Left kidney (tissue), 8 donors: ENCODE measurements at places on chromosomes 13 and 19. TPM values are rescaled to one million over a fixed set of nuclear protein-coding genes. Genes with fewer than 3 reads are reported as not detected.
A peak's percentile ranks its signal among the peaks of the same experiment; 100 is the strongest.

DNA sequence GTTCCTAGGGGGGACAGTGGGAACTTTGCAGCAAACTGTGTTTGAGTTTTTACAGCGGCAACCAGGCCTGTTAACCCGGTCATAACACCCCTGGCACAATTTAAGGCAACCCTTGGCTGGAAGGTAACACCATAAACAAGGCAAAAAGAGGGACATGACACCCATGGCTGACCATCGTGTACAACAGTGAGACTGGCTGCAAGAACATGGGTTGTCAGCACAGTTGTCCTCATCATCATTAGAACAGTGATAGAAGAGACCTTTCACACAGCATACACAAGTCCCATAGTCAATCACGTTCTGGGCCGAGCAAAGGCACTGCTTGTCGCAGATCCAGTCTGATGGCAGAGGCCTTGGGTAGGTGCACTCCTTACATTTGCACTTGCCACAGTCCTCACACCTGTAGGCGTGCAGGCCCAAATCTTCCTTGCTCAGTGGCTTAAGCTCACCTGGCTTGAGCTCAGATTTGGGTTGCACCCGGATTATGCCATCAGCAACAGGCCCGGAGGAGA is 4.1 kb downstream of the SPRY2 start:
- peak; percentile 11 for DNase-seq

- DNase-seq, result no peak
Observed at GRCh38 chr19:22945560-22945959, 57.4 kb downstream of the ZNF728 start.

DNA sequence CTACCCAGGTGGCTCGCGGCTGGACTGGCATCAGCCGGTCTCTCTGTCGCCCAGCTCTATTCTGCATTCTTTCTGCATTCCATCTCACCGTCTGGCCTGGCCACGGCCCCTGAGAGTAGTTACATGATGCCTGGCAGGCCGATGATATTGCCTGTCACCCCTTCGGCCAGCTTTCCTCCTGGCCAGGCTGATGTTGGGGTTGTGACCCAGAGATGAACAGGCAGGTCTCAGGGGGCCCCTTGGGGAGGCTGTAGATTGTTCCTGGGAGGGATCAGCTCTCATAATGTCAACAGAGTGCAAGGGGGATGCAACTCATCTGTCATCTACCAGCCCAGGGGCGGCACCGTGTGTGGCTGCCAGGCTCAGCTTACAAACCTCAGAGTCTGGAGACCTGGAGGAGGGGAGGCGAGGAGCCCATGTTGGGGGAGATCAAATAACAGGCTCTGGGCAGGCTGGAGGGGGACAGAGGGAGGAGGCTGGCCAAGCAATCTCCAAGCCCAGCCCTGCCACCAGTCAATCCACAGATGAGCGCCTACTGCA is 13.6 kb upstream of the FBXO17 start:
- peak; percentile 84 for DNase-seq

- no peak for DNase-seq
Observed at GRCh38 chr19:644789-645188, 5.1 kb downstream of the FGF22 start.

DNA sequence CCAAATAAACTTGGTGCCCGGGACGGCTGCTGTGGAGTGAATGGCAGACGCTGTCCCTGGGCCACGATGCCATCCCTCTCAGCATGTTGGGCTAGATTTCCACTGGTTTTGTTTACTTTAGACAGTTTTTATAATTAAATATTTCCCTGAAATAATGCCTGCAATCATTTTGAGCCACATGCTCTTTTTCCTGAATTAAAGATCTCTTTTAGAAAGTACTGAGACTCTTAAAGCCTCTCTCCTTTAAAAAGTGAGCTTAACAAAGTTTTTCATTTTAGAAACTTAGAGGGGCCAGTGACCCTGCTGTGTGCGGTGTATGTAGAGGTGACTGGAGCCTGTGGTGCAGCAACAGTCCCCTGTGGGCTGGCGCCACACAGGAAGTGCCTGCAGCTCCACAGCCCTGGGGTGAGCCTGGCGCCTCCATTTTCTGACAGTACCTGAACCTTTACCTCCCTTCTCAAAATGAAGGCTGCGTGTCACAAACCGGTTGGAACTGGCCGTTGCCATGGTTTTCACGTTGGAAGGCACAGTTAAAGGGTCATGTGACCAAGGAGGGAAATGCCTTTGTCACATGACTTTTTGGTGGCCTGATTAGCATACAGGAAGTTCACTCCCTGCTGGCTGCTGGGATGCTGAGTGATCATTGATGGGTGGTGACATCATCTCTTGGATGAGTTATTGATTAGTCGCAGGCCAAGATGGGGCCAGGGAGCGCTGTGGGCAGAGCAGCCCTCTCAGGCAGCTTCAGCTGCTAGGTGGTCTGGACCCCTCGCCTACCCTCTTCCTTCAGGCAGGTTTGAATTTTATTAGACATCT is 26.3 kb downstream of the TSSK6 start:
- DNase-seq, result peak; percentile 95

- peak; percentile 46 for DNase-seq
Observed at GRCh38 chr13:50629497-50629896, 214.0 kb downstream of the DLEU7 start.

DNA sequence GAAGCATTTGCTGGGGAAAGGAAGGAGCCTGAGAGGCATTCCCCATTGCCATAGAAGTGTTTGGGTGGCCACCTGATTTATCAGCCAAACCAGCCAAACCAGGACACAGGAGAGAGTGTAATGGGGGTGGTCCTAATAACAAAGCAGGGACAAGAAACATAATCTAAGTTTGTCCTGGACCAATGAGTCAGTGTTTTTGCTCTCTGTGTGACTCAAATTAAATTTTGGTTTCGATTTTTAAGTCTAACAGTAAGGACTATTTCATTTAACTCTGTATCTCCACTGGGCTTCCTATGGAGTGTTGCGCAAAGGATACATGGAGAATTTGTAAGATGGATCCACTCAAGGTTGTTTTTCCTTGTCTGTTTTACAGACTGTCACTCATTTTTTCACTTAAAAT is 19.5 kb upstream of the TRPC4 start:
- no peak for DNase-seq

GRCh38 chr13:30339738-30340330 is 32.5 kb upstream of the KATNAL1 start:
- DNase-seq, result no peak

DNA sequence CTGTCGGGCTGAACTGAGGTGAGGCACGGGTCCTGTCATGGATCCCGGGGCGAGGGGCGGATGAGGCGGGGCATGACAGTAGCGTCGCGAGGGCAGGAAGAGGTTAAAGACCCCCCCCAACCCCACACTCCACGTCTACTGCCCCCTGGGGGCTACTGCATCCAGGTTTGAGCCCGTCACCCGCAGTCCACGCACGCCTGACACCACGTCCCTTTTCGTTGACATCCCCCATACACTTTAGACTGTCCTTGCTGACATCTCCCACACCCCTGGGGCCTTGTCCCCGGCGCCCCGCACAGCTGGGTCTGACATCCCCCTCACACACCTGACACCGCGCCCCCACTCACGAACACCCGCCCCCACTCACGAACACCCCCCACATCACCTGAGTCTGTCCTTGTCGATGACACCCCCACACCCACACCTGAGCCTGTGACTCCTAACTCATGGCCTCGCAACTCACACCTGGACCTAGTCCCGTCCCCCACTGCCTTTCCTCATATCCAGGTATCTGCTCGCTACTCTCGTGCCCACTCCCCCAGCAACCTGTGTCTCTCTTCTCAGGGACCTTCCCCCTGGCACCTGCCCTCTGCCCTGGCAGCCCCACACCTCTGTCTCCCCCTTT is 416 bp downstream of the SLC25A42 start:
- peak; percentile 36 for DNase-seq

DNA sequence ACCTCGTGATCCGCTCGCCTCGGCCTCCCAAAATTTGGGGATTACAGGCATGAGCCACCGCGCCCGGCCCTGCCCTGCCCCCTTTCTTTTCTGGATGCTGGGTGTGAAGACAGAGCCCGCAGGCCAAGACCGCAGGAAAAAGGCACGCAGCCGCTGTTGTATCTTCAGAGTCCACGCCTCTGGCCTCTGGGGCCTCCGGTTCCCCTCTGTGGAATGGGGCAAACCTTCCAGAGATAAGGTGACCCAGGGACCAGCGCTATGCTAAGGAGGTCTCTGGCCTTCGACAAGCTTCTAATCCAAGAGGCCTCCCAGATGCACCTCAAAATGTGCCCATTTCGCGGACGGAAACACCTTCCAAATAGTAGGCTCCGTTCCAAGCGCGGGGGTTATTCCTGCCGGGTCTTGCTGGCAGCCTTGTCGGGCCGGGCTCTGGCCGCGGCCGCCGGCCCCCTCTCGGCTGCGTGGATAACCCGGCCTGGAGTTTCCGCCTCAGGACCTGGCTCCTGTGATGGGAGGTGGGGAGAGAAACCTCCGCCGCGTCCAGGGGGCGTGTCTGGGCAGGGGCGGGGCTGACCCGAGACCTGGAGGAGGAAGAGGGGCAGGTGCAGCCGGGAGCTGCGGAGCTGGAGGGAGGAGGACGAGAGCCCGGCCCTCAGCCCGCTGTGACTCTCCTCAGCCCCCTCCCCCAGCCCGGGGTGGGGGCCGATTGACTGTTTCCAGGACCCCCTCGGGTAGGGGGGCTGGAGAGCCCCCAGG is 13.1 kb downstream of the TJP3 start:
- peak; percentile 85 for DNase-seq

DNA sequence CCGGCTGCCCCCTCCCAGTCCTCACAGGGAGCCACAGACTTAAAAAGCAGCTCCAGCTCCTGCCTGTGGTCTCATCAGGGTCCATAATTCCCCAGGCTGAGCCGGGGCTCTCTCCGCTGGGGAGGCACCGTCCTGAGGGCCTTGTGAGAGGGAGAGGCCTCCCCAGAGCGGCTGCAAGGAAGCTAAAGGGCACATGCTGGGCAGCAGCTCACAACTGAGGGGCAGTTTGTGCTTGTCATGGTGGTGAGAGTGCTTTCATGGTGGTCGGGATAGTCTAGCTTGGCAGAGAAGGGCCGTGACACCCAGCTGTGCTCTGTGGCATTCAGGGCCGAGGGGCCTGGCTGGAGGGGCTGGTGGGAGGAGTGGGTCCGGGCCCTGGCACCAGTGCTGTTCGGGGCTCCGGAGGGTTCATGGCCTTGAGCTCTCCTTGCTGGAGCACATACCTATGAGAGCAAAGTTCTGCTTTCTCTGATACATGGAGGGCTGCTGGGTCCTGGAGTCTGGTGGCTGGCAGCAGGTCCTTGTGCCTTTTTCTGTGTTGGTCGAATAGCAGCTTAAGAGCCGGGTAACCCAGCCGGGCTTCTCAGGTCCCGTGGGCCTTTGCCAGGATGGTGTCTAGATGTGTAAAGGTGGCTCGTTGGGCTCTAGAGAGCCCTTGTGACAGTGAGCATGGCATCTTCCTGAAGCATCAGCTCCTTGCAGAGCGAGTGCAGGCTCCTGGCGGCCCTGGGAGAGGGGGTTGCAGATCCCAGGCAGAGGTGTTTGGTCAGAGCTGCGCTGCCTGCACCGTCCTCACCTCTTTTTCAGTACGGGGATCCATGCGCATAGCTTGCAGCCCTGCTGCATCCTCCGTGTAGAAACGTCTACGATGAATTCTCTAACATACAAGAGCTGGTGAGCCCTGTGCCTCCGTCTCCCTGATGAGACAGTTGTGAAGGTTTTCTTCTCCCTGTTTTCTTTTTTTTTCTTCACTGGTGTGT is 8.8 kb downstream of the UPF1 start:
- DNase-seq, result no peak

GRCh38 chr19:3964256-3965194 is 6.4 kb downstream of the DAPK3 start:
- DNase-seq, result no peak

GRCh38 chr13:109569958-109570711 is 216.2 kb downstream of the IRS2 start:
- DNase-seq, result no peak

GRCh38 chr19:50826492-50827240 is 3.1 kb upstream of the KLK1 start:
- DNase-seq, result no peak

- DNase-seq, result no peak
Observed at GRCh38 chr19:29634423-29635130, 28.5 kb downstream of the POP4 start.

DNA sequence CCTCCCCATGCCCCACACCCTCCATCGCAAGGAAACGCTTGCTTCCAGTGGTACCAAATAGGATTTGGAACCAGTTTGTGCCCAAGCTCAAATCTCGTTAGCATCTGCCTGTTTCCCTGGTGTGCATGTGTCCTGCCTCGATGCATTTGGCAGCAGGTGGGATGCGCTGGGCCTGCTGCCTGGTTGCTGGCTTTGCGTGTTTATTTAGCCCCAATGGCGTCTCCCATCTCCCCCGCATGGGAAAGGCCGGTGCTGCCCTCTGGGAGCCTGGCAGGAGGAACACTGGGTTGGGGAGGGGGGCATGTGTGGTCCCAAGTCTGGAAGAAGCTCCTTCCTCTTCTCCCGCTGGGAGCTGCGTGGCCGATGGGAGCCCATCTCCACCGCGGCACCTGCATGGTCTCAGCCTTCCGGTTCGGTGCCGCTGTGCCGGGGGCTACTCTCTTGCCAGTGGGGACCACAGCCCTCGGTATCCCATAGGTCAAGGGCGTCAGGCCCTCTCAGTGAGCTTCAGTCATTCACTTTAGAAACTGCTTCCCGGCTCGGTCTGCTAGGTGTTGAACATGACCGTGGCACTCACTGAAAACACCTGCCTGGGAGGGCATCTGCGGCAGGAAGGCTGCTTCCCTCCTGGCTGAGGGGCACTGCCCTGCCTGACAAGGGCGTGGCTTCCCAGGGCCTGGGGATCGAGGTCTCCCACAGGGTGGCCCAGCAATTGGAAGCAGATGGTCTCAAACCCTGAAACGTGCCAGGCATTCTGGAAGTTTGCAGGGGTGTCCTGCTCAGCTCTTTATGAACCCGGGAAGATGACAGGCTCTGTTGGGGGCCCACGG is 11.8 kb upstream of the F7 start:
- no peak for DNase-seq

DNA sequence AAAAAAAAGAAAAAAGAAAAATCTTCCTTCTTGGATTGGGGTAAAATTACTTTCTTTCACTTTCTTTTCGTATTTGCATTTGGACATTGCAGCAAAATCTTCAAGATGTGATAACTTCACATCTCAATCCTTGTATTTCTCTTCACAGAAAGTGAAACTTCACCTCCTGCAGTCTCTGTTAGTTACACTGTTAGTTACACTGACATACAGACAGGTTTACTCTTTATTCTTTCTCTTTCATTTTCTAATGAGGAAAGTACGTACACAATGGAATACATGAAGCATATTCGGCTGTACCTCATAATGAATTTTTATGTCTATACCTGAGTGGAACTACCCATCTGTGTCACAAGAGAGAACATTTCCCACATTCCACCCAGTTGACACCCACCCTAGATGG is 459.1 kb upstream of the GPC6 start:
- no peak for DNase-seq

GRCh38 chr13:51879133-51879532 is 17.4 kb downstream of the CCDC70 start:
- no peak for DNase-seq

The ERICH6B gene
- 4.0 TPM for polyA plus RNA-seq

The CGB5 gene
- not detected for polyA plus RNA-seq

The FCAR gene
- 0.27 TPM for polyA plus RNA-seq

The MATK gene
- 0.96 TPM for polyA plus RNA-seq

The LRRC4B gene
- polyA plus RNA-seq, result 14.2 TPM

The ARMC6 gene
- polyA plus RNA-seq, result 40.9 TPM

The IRGC gene
- not detected for polyA plus RNA-seq

The FCER2 gene
- not detected for polyA plus RNA-seq

The ELSPBP1 gene
- polyA plus RNA-seq, result 0.25 TPM

The IGSF23 gene
- polyA plus RNA-seq, result 0.83 TPM
